Activated CD8-positive, alpha-beta T cell treated with anti-CD3 and anti-CD28 coated beads, Interleukin-2, amount 10 ng/mL, durations not matched to agents 7 days and 5 days (primary cell): ENCODE measurements at places on chromosomes 4 and X. TPM values are rescaled to one million over a fixed set of nuclear protein-coding genes. Genes with fewer than 3 reads are reported as not detected.

Gene SERPINA7
- not detected for total RNA-seq

Gene ASB9
- 0.18 TPM for total RNA-seq

Gene SUPT20HL1
- not detected for total RNA-seq

Gene SGMS2
- total RNA-seq: not detected

Gene ERAS
- not detected for total RNA-seq

Gene MAGEA10
- not detected for total RNA-seq
